Aortic smooth muscle cell (primary cell): ENCODE measurements at places on chromosomes 16 and 17. TPM values are rescaled to one million over a fixed set of nuclear protein-coding genes. Genes with fewer than 3 reads are reported as not detected.

Gene IL32
- total RNA-seq, result 3.4 and 4.4 TPM in 2 replicates

Gene USP6
- not detected in 2 replicates for total RNA-seq

Gene PRAC2
- total RNA-seq, result not detected in 2 replicates

Gene SLC38A8
- not detected in 2 replicates for total RNA-seq

Gene CA7
- not detected in 2 replicates for total RNA-seq

Gene NOL11
- 21.6 and 26.3 TPM in 2 replicates for total RNA-seq

Gene SP6
- total RNA-seq, result 0.12 and 0.13 TPM in 2 replicates

Gene MAF
- 13.5 and 25.9 TPM in 2 replicates for total RNA-seq

Gene FAM83G
- total RNA-seq, result 7.4 and 9.1 TPM in 2 replicates
